ENCODE measurements at places on chromosomes 1 and 21. TPM values are rescaled to one million over a fixed set of nuclear protein-coding genes. Genes with fewer than 3 reads are reported as not detected.

Gene TPRG1L
- total RNA-seq = 29.9 TPM

Gene PADI1
- total RNA-seq = not detected

Gene ZSWIM5
- 3.6 TPM for total RNA-seq

Gene OR6K3
- not detected for total RNA-seq

Gene AMY1B
- total RNA-seq = not detected

Gene AMPD1
- 1.1 TPM for total RNA-seq

Gene CACNA1E
- total RNA-seq = 2.0 TPM

Gene EXO1
- total RNA-seq = 4.4 TPM

Gene PPIH
- 38.5 TPM for total RNA-seq

DNA sequence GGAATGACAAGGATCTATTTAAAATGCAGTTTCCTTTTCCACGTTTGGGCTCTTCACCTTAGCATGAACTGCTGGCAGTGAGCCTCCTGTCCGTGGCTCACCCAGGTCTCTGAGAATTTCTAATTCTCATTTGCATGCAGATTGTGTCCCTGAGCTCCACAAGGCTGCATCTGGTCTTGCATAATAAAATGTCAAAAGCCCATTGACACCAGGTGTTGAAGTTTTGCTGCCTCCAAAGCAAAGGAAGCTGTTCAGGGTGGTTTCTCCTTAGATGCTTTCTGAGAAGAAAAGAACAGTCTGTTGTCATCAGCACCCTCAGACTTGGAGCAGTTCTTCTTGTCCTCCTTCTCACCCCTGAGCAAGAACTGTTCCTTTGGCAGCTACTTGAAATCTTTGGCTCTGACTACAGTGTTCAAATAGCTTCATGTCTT, 433.1 kb upstream of the KAZN start:
- DNase-seq = no peak

- DNase-seq = no peak
Observed at GRCh38 chr1:219076326-219076937, 97.2 kb upstream of the LYPLAL1 start.

- DNase-seq = no peak
Observed at GRCh38 chr1:176829261-176829660, 335.3 kb downstream of the ASTN1 start.

DNA sequence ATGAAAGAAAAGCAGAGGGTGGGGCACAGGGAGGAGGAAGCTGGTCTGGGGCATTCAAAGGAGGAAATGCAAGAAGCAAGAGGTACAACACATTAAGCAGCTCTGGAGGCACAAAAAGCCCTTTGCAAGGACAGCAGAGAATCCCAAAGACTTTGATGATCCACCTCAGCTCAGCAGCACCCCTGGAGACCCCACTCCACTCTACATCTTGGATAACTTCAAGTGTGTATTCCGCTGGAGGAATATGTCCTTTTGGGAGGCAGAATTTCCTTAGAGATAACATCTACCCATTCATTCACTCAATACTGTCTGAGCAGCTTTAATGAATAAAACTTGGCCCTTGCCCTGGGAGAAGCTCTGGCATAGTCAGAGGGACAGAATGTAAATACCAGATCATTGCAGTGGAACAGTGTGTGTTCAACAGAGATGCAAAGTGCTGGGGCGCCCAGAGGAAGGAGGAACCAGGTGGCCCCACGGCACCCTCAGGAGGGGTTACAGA, 599.7 kb downstream of the KIF26B start:
- DNase-seq = no peak

- no peak for DNase-seq
Observed at GRCh38 chr1:220028346-220028895, 17.9 kb downstream of the EPRS1 start.

GRCh38 chr21:45390831-45391742, 13.9 kb upstream of the COL18A1 start:
- peak; percentile 51 for DNase-seq

DNA sequence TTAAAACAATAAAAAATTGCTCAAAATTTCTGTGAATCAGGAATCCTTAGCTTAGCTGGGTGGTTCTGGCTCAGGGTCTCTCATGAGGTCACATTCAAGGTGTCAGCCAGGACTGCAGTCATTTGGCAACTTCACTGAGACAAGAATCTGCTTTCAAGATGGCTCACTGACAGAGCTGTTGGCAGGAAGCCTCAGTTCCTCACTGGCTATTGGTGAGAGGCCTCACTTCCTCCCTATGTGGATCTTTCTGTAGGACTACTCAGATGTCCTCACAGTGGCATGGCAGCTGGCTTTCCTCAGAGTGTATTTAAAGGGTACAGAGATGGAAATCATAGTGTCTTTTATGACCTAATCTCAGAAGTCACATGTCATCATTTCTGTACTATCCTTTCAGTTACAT, 785.7 kb downstream of the ADGRL2 start:
- DNase-seq = no peak

DNA sequence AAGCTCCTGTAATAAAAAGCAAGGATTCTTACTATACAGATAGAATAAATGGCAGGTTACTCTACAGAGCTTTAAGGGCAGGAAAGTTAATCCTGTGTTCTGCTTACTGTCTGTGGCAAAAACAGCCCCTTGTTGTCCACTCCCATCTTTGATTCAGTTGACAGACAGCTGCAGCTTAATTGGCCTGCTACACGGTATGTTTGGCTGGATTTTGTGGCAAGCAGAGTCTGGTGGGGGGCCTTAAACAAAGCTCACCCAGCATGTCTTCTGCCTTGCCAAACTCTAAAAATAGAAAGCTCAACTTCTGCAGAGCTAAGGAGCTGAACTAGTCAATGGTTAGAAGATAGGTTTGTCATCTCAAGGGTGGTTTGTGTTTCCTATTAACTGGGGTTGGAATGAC, 407.2 kb downstream of the HLX start:
- no peak for DNase-seq

GRCh38 chr1:28950449-28950848, 36.1 kb downstream of the EPB41 start:
- DNase-seq = no peak

GRCh38 chr1:156704930-156705320, 458 bp downstream of the CRABP2 start:
- peak; percentile 69 for DNase-seq

- no peak for DNase-seq
Observed at GRCh38 chr1:165055581-165055980, 300.9 kb downstream of the LMX1A start.

- DNase-seq = no peak
Observed at GRCh38 chr21:20882462-20883407, 115.5 kb upstream of the NCAM2 start.

- DNase-seq = no peak
Observed at GRCh38 chr1:205337481-205337880, 15.9 kb upstream of the NUAK2 start.

DNA sequence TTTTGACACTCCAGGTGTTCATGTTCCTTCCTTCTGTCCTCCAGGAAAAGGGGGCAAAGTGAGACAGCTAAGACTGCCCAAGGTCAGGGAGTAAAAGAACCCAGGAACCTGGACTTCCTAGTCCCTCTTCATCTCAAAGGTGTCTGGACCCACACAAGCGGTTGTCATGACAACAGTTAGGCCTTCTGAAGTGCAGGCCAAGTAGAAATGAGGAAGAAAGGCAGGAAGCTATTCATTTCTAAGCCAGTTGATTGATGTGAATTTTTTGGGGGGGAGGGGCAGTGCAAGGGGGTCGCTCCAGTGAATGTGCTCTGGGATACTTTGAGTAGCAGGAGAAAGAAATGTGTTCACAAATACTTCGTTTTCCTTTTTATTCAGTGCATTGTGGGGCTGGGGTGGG, 114.3 kb downstream of the NAV1 start:
- DNase-seq = no peak

GRCh38 chr1:228887101-228887500, 151.8 kb downstream of the RHOU start:
- DNase-seq = no peak

GRCh38 chr1:50452700-50453099, 29.5 kb upstream of the DMRTA2 start:
- DNase-seq = no peak
